Hepatic stellate cell (primary cell): ENCODE measurements at places on chromosomes 7 and 10.
A peak's percentile ranks its signal among the peaks of the same experiment; 100 is the strongest.

GRCh38 chr10:126372396-126372795 is 15.9 kb downstream of the ADAM12 start:
- no peak for DNase-seq

- DNase-seq = no peak
Observed at GRCh38 chr10:114304571-114305421, 65.7 kb downstream of the VWA2 start.

GRCh38 chr7:27251136-27251651 is 8.6 kb downstream of the EVX1 start:
- no peak for DNase-seq

GRCh38 chr10:6580279-6581029 is 378 bp upstream of the PRKCQ start:
- DNase-seq = peak; percentile 47

DNA sequence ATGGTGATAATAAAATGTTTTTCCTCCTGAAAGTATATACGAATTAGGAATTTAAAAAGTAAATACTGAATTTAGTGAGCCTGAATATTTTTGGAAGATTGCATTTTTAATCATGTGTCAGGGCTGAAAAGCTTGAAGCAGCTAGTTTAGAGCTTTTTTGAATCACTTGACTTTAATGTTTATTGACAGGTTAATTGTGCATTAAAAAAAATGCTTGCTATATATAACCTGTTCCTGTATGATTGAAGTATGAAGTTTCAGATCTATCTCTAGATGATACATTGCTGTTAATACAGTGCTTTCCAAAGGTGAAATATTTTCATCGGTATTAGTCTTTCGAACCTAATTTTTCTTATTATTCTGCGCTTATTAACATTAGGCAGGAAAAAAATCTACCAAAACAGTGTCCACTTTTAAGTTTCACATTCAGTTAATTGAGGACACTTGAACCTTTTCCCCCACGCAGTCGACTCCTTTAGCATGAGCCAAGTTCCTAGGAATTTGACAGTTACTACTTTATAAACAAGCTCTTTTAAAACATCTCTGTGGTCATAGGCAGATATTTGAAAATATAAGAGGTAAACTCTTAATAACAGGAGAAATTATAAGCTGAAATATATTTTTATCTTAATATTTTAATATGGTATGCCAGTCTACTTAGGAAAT is 187.1 kb downstream of the MLLT10 start:
- DNase-seq = no peak

DNA sequence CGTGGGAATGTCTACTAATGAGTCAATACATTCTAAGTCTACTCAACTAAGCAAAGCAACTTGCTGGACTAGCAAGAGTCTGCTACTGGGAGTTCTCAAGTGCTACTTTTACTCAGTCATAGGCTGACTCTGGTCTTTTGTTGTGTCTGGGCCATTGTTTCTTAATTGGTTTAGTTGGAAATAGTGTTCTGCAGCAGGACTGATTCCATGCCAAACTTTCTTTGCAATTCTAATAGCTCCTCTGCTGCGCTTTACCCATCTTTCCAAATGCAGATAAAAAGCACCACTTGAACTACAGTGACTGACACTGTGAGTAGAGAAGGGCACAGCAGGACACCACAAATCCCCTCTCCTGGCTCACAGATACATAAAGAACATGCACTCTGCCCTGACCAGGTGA is 125.7 kb downstream of the CD36 start:
- DNase-seq = no peak

- no peak for DNase-seq
Observed at GRCh38 chr10:111186358-111186757, 109.5 kb downstream of the ADRA2A start.

- no peak for DNase-seq
Observed at GRCh38 chr7:110486549-110486948, 604.4 kb upstream of the LRRN3 start.

- no peak for DNase-seq
Observed at GRCh38 chr7:32222251-32222900, 152.2 kb upstream of the PDE1C start.

DNA sequence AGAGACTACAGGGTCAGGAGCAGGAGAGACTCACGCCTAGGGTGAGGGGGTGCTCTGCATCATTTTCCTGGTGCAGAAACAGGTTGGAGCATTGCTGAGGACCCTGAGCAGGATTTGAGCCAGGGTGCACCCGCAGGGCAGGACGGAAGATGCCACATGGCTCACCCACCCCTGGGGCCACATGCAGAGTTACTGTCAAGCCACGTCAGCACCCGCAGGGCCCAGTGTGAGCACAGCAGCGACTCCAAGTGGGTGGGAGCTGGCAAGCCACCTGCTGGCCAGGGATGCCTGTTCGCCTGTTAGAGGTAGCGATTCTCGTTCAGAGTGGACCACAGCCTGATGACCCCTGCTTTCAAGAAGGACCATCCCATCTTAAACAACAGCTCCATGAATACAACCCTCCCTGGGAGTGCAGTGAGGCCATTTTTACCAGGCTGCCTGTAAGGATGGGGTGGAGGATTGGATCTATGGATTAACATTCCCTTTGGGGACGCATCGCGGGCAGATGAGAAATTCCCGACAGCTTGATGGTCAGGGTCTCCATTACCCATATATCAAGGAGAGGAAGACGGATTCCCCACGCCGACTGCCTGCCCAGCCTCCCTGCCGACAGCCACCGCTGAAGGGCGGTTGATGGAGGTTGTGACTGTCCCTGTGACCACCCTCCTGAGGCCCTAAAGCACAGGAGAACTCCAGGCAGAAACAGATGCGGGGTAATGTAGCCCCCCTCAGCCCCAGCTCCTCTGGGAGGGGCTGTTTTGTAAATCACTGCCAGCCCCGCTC is 101.1 kb upstream of the RET start:
- no peak for DNase-seq

GRCh38 chr10:94037286-94037685 is 43.6 kb downstream of the PLCE1 start:
- no peak for DNase-seq

GRCh38 chr10:108409306-108409705 is 1244.8 kb upstream of the SORCS1 start:
- DNase-seq = no peak
